ENCODE measurements at places on chromosomes 2 and 18.

DNA sequence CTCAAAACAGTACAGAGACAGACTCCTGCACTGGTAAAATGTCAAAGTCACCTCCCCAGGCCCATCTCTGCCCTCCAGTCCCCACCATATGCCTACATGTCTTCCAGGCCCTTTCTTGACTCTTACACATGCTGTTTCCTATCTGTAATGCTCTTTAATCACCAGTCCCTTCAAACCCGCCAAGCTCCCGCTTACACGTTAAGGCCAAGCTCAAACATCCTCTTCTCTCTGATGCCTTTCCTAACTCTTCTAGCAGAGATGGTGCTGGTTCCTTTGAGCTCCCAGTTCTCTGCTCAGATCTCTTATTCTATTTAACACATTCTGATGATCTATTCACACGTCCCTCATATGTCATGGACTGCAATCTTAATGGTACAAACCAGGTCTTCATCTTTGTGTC lies 5.0 kb downstream of the EVA1A start:
- no peak for DNase-seq

DNA sequence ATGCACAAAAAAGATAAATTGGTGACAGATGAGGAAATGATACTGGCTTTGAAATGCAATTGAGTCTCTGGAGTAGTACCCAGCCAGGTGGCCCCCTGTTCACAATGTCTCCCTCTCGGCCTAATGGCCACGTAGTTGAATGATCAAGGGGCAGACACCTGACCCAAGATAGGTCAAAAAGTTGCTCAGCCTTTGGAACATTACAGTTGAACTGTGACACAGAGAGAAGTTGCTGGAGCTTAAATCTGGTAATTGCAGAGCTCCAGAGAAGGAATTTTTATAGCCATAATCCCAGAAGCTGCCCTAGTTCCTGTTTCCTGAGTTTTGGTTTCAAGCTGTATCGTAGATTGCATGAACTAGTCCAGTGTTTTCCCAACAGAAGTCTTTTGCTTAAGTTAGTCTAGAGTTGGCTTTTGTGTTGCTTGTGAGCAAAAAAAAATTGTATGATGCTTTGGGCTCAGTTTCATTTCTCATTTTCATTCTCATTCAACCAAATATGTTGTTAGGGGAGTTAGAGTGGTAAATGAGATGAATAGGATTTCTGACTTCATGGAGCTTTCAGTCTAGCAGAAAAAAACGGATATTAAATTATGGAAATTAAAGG lies 117.9 kb downstream of the CSRNP3 start:
- no peak for DNase-seq

DNA sequence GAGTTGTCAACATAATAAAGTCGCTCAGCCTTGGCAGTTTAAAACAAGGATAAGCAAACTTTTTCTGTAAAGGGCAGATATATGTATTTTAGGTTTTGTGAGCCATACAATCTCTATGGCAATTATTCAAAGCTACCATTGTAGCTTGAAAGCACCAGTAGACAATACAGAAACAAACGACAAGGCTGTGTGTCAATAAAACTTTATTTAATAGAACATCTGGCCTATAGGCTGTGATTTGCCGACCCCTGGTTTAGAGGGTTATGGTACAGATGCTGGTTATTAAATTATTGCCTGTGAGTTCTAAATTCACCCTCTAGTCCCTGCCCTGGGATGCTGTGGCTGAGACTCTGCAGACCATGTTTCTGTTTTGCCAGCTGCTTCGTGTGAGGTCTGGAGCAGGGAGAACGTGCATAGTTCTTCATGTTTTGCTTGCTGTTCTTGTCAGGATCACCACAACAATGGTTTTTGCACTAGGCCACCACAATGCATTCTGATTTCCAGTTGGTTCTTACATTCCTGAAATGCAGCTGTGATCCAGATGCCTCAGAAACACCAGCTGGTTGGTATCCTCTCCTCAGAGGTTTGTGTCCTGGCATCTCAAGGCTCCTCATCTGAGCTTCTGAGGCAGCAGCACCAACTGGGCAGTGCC lies 46.6 kb downstream of the ICOS start:
- no peak for DNase-seq

DNA sequence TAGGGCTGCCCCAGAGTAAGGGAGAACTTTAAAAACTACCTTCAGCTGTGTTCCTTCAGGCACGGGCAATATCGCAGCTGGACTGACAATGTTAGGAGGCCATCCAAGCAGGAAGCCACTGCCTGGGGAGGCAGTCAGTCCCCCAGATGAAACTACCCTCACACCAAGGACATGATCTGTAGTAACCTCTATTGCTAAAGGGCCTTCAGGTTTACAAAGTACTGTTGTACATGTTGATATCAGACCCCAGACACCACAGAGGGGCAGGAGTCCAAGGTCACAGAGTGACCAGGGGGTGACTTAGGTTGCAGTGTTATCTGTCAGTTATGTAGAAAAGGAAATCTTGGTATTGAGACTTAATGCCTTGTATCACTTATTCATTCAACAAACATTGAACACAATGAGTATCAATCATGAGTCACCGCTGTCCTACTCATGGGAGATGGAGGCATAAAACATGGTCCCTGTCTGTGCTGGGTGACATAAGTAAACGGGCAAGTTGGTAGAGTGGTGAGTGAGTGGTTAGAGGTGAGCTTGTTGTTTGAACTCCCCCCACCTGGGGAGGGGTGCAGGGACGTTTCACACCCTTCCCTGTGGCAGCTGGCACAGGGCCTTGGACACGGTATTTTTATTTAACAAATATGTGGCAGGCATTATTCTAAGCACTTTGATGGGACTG lies 7.1 kb downstream of the CABLES1 start:
- DNase-seq, result no peak

- DNase-seq, result no peak
Measured at GRCh38 chr2:204129591-204130294, 193.2 kb downstream of the ICOS start.

- no peak for DNase-seq
Measured at GRCh38 chr2:121202541-121203310, 82.3 kb downstream of the TFCP2L1 start.

DNA sequence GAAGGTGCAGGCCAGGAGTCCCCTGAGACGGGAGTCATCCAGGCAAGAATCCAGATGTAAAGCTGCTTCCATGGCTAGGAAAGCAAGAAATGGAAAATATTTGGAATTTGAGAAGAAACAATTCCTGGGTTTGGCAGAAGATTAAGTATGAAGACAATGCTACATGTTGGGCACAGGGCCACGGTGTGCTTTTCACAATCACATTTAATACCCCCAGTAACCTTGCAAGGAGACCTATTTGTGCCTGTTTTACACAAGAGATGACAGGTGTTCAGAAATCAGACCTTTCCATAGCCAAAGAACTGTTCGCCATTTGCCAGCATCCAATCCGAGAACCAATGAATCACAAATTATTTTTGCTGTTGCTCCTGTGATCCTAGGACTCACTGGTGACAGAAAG lies 50.5 kb downstream of the KCTD1 start:
- no peak for DNase-seq

- DNase-seq, result no peak
Measured at GRCh38 chr18:8820396-8821082, 115.2 kb downstream of the MTCL1 start.

DNA sequence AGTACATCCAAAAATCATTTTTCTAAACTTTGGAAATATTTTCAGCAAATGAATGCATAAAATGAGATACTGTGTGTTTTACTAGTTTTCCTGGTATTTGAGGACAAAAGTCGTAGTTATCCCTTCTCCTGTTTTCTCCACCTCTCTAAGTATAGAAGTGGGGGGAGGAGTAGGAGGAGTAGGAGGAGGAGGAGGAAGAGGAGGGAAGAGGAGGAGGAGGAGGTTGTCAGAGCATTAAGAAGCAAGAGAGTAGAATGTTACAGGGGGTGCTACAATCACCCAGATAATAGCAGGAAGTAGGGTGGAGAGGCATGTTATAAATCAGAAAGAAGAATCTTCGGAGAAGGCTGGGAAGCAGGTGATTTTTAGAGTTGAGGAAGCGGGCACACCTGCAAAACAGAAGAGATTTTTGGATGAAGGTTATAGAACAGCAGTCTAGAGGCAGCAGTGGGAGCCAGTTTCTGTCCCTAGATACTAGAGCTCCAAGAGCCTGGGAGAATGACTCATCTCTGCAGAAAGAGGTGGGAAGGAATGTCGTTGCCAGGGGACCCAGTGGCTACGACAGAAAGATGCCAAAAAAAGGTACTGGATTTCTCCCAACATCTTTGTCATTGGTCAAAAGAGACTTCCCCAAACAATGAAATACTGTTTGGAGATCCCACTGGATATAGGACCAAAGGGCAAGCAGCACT lies 44.2 kb upstream of the AQP4 start:
- no peak for DNase-seq

- DNase-seq, result no peak
Measured at GRCh38 chr18:356778-357177, 88.9 kb upstream of the THOC1 start.

DNA sequence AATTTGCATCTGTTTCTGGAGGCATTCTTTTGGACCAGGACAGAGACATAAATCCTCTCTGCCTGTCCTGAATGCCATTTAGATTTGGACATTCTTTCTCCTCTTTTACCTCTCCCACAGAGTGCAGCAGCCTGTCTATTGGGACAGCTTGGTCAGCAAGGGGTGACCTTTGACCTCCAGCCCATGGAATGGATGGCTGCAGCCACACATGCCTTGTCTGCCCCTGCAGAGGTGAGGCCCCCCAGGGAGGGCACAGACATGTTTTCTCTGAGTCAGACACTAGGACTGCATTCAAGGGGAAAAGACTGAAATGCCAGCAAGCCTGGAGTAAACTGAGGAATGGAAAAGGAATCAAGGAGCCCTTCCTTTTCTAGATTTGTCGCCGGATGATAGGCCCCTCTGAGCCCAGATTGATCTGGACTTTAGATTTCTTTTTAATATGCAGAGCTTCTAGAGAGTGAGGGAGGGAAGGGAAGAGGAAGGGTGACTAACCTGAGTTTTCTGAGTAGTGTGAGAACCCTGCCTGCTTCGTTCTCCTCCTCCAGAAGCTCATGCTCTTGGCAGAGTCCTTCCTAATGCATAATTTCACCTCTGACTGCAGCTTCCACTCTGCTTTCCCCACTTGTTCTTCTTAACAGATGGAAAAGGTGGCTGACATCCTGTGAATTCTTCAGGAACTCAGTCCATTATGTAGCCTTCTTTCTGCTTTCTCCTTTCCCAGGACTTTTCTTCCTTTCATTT lies 16.1 kb upstream of the TTLL4 start:
- DNase-seq, result no peak

GRCh38 chr18:57441071-57441794 lies 6.1 kb downstream of the ONECUT2 start:
- DNase-seq, result no peak

GRCh38 chr2:6653281-6653750 lies 212.4 kb downstream of the CMPK2 start:
- no peak for DNase-seq

DNA sequence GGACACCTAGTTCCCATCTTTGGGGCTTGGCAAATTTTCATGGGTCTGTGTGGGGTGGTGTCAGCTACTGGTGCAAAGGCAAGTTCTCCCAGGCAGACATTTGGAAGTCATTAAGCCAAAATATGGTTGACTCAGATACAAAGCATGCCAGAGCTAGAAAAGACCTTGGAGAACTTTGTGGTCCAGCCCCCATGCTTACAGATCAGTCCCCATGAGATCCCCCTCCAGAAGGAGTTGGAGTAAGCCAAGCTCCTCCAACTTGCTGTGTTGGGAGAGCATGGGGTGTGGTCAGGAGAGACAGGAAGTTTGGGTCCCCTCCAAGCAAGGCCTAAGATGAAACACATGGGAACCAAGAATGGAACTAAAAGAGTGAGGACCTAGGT lies 224.5 kb downstream of the CYP26B1 start:
- DNase-seq, result no peak

- DNase-seq, result no peak
Measured at GRCh38 chr2:205372141-205372540, 310.2 kb upstream of the NRP2 start.

GRCh38 chr18:23583071-23583865 lies 3.0 kb downstream of the NPC1 start:
- DNase-seq, result no peak

DNA sequence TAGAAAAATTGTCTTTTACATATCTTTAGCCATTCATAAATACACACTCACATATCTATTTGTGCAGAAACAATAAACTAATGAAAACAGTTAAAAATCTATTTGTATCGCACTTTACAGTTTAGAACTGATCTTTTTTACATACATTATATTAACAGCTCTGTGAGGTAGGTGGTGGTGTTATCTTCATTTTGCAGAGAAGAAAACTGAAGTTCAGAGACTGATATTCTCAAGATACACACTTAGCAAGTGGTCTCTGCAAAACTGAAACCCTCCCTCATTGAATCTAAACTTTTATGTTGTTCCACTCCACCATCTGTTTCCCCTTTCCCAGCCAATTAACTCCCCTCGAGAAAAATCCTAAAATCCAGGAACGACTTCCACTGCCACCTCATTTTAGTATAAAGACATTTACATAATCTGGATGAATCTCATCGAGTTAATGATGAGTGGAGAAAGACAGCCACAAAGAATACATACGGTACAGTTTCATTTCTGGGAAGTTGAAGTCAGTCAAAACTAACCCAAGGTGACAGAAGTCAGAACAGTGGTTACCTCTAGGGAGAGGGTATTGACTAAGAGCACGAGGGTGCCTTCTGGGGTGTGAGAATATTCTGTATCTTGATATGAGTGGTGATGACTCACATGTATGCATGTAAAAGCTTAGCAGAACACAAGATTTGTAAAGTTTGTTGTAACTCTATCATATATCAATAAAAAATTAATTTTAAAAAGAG lies 524.2 kb upstream of the TCF4 start:
- DNase-seq, result no peak

DNA sequence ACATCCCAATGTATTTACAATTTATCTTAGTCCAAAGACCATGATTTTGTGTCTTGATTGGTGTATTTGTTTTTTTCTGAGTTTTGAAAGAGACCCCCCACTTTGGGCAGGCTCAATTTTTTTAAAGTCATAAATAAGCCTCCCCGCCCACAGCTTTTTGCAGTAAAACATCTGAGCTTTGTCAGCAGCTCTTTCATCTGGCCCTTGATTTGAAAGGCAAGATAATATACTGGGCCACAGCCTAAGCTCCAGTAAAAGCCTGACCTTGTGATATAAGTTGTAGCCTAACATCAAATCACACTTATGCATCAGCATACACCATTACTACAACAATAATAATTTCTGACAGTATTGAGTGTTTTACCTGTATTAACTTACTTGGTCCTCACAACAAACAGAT lies 51.3 kb upstream of the SERTAD2 start:
- DNase-seq, result no peak

DNA sequence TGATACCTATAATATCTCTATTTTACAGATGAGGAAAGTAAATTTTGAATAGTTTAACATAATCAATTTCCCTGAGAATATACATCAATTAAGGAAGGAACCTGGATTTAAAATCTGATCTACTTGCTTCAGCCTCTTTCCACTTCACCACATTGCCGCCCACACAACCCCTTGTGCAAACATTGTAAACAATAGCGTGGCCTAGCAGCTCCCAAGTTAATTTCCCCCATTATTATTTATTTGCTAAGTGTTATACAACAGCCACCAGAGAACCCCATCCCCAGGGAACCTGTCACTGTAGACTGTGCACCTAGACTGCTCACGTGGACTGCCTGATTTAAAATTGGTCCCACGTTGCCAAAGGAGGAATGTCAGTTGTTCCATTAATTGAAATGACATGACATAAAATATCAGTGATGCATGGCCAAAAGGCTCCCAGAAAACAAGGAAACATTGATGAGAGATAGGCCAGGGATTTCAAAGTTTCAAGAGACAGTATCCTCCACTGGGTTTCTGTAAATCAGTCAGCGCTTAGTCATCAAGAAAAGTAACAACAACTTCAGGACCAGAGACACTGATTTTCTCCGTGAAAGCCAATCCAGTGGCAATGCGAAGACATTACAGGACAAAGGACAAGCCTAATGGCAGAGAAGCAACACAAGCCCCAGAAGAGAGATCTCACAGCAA lies 41.3 kb downstream of the SCG2 start:
- DNase-seq, result no peak

GRCh38 chr2:36290306-36290856 lies 65.2 kb upstream of the CRIM1 start:
- no peak for DNase-seq

All from activated CD8-positive, alpha-beta memory T cell treated with anti-CD3 and anti-CD28 coated beads for 1 hour (primary cell).